ENCODE measurements at places on chromosomes 4 and X. TPM values are rescaled to one million over a fixed set of nuclear protein-coding genes. Genes with fewer than 3 reads are reported as not detected.

Gene FRAS1
- 5.1 TPM for total RNA-seq

GRCh38 chr4:95998311-95998710 is 158.4 kb downstream of the PDHA2 start:
- no peak for DNase-seq
- no peaks in the 10 kb centered on the region for H3K27me3 ChIP-seq
- H3K4me3 ChIP-seq: no peak overlapping the region
- H3K4me1 ChIP-seq: no peaks in the 10 kb centered on the region
- H3K36me3 ChIP-seq: no peaks in the 10 kb centered on the region

Gene ZMAT1
- 0.29 TPM for total RNA-seq

DNA sequence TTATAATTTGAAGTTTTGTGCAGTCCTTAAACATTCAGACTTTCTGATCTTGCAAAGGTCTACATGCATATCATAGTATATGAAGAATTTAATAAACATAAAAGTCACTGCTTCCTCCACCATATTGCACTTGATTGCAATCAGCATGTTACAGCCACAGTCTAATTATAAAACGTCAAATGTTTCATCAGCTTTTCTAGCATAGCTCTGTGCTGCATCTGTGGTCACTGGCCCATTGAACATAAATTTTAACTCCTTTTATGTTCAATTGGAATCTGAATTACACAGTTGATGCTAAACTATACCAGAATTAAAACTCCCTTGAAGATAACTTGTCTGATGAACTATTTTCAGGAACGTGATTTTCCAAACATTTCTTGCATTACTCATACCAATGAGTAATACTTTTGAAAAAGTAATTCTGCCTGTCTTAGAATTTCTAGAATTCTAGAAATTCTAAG is 329.1 kb downstream of the GALNTL6 start:
- no peaks in the 10 kb centered on the region for H3K27me3 ChIP-seq
- no peak overlapping the region for H3K4me3 ChIP-seq
- no peak for DNase-seq
- no peaks in the 10 kb centered on the region for H3K36me3 ChIP-seq
- no peak overlapping the region for H3K27ac ChIP-seq
- no peaks in the 10 kb centered on the region for H3K4me1 ChIP-seq

Gene DRD5
- not detected for total RNA-seq

GRCh38 chr4:74823194-74823593 is 28.9 kb upstream of the BTC start:
- no peaks in the 10 kb centered on the region for H3K4me1 ChIP-seq
- H3K4me3 ChIP-seq: no peak overlapping the region
- no peak for DNase-seq
- H3K27me3 ChIP-seq: no peaks in the 10 kb centered on the region
- no peak overlapping the region for H3K27ac ChIP-seq

DNA sequence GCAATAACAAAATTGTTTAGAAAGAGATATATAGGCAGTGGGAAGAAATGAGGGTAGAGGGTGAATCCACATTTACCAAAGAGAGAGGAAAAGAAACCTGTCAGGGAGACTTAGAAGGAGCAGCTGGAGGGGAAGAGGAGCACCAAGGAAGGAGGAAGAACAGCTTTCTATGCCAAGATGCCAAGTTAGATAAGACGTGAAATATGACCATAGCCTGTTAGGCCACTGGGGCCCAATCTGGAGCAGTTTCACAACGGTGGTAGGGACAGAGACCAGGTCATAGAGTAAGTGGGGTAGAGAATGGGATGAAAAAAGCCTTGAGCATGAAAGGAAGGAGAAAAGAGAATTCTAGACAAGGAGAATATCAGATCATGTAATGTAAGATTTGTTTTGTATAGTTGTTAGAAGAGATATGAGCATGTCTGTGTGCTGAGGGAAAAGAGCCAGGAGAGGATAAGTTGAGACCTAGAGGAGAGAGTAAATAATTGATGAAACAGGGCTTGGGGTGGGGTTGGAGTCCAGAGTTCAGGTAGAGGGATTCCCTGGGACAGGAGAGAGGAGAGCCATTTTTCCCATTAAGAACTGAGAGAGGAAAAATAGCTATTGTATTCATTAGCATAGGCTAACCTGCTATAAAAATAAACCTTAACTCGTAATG is 4.4 kb upstream of the SOWAHB start:
- H3K27me3 ChIP-seq: peaks cover 34% of the 10 kb centered on the region
- H3K4me1 ChIP-seq: peaks cover 13% of the 10 kb centered on the region
- no peak overlapping the region for H3K4me3 ChIP-seq
- no peak overlapping the region for H3K27ac ChIP-seq

- DNase-seq: no peak
- peaks cover 18% of the 10 kb centered on the region for H3K4me1 ChIP-seq
- no peaks in the 10 kb centered on the region for H3K36me3 ChIP-seq
- no peaks in the 10 kb centered on the region for H3K27me3 ChIP-seq
These were observed 114.9 kb upstream of the FAM9B start for GRCh38 chrX:9148615-9149399.

- no peak overlapping the region for H3K4me3 ChIP-seq
- no peaks in the 10 kb centered on the region for H3K4me1 ChIP-seq
- DNase-seq: no peak
- no peaks in the 10 kb centered on the region for H3K27me3 ChIP-seq
These were observed 85.0 kb upstream of the FAM241A start for GRCh38 chr4:112060212-112060611.

GRCh38 chr4:139736274-139736660 is 70.6 kb downstream of the MGST2 start:
- no peak overlapping the region for H3K4me3 ChIP-seq
- no peak overlapping the region for H3K27ac ChIP-seq
- DNase-seq: no peak

Gene SSX2
- not detected for total RNA-seq

DNA sequence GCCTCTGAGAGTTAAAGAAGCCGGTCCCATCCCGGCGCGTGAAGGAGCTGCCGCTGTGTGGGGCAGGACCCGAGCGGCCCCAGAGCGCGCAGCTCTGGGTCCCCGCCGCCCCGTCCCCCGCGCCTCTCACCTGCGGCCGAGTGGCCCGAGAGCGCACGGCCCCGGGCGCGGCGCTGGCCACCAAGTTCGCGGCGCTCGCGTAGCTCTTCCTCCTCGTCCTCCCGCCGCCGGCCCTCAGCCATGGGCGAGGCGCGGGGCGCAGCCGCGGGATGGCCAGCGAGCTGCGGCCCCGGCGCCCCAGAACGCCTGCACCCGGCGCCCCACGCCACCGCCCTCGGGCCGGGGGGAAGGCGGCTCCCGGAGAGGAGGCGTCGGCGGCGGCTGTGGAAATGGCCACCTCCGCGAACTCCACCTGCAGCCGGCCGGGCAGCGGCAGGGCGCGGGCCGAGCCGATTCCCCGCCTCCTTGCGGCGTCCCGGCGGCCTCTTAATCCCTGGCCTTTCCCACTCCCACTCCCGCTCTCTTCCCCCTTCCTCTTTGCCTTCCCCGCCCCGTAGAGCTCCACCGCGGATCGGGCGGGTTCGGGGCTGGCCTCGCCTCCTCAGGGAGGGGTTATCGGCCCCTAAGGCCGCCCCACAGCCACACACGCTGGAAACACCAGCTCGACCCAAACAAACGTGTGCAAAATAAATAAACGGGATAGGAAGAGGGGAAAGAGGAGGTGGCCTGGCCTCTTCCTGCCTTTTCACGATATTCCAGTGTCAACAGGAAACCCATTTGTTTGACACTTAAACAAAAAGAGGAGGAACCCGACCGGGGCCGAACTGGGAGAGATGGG is at the start of gene SH3D19:
TSS of gene SH3D19 (minus strand) at position 495 of the 838 bp plus-strand sequence. CDS start at position 242, 253 bp downstream.
- peak within 1 kb of the TSS; percentile 76 for H3K4me3 ChIP-seq
- peaks cover 8% of the 10 kb centered on the region for H3K4me1 ChIP-seq
- H3K36me3 ChIP-seq: no peaks in the 10 kb centered on the region
- DNase-seq: peak; percentile 90

DNA sequence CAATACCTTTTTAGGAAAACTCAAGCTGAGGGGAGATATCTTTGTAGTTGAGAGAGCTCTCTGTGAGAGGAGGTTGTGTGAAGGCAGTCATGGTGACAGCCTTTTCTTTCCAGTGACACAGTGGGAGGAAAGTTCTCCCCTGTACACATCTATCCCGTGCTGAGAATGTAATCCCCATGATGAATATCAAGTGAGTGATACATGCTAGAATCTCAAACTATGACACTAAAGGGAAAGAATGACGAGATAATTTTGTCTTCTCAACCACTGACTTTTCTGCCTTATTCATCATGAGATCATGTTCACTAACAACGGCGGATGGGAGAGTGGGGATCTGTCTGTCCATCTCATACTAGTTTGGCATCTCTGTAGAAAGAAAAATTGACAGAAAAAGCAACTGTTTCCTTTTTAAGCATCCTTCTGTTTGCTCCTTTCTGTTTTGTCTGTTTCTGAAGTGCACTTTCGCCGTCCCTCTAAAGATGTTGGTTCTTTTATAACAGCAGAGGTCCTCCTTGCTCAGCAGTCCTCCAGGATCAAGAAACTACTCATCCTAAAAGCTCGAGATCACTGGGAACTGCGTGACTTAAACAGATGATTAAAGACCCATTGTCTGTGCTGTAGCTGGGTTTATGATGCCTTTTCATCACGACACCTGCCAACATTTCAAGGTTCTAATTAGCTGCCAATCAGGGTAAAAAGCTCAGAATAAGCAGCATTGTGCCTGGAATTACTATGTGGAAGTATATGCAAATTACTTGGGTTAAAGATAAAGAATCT is 137.6 kb downstream of the DCK start:
- peak overlapping the region; percentile 98 for H3K27ac ChIP-seq
- H3K27me3 ChIP-seq: no peaks in the 10 kb centered on the region
- peaks cover 47% of the 10 kb centered on the region for H3K4me1 ChIP-seq
- DNase-seq: no peak

Gene NEXMIF
- under 0.01 TPM for total RNA-seq

Gene SHROOM3
- total RNA-seq: 9.8 TPM

Gene SPOCK3
- total RNA-seq: not detected

GRCh38 chr4:109930464-109930863 is 17.8 kb downstream of the EGF start:
- H3K27me3 ChIP-seq: no peaks in the 10 kb centered on the region
- no peak for DNase-seq
- H3K27ac ChIP-seq: no peak overlapping the region
- H3K4me1 ChIP-seq: no peaks in the 10 kb centered on the region
- H3K4me3 ChIP-seq: no peak overlapping the region

DNA sequence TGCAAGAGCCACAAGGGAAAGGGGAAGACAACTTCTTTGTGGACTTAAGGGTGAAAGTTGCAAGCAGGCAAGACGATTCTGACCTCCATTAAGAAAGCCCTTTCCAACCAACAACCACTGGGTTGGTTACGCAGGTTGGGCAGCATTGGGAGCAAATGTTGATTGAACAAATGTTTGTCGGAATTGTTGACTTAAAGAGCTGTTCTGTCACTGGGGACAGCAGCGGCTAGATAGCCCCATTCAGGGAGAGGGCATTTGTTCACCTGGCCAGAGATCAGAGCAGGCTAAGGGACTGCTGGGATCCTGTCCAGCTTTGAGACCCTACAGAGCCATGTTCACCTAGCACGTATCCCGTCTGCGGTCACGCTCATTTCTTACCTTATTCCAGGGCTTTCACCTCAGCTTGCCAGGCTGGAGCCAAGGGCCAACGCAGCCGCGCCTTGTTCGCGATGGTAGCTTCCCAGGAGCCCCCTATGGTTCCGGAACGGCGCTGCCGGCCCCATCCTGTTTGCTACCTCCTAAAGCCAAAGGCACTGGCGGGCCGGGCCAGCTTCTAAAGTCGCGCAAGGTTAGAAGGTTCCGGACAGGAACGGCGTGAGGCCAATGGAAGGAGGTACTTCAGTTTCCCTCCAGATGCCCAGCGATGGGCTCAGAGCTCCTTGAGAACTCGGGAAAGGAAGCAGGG is 24.6 kb downstream of the F9 start:
- H3K4me1 ChIP-seq: no peaks in the 10 kb centered on the region
- H3K27ac ChIP-seq: no peak overlapping the region
- H3K27me3 ChIP-seq: no peaks in the 10 kb centered on the region
- DNase-seq: peak; percentile 17
- no peak overlapping the region for H3K4me3 ChIP-seq

Gene SMIM10
- total RNA-seq: 7.1 TPM

GRCh38 chrX:378443-378842 is 8.3 kb downstream of the PPP2R3B start:
- no peak overlapping the region for H3K4me3 ChIP-seq
- H3K36me3 ChIP-seq: no peaks in the 10 kb centered on the region
- peak; percentile 21 for DNase-seq
- H3K27ac ChIP-seq: no peak overlapping the region
- H3K27me3 ChIP-seq: peaks cover 14% of the 10 kb centered on the region

- H3K4me1 ChIP-seq: no peaks in the 10 kb centered on the region
- no peaks in the 10 kb centered on the region for H3K36me3 ChIP-seq
- peak overlapping the region; percentile 86 for H3K4me3 ChIP-seq
- peak; percentile 44 for DNase-seq
- peak overlapping the region; percentile 83 for H3K27ac ChIP-seq
- no peaks in the 10 kb centered on the region for H3K27me3 ChIP-seq
These were observed 1.4 kb downstream of the THOC2 start for GRCh38 chrX:123731258-123731986.

DNA sequence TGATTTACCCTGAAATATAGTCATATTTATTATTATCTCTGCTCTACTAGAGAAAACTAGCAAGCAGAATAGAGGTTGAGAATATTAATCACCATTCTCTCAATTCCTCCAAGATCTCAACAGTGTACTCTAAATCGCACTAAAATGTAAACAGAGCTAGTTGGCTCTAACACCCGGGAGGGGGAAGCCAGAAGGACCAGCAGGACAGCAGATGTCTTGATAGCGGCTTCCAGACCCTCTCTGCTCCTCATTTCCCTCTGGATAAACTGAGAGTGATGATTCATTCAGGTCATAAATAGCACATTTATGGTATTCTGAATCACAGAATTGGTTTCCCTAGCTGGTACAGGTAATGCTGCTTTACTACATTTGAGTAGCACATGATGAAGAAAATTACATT is 82.5 kb downstream of the TBC1D9 start:
- no peak for DNase-seq
- no peaks in the 10 kb centered on the region for H3K27me3 ChIP-seq
- no peaks in the 10 kb centered on the region for H3K4me1 ChIP-seq
- peaks cover 10% of the 10 kb centered on the region for H3K36me3 ChIP-seq
- no peak overlapping the region for H3K27ac ChIP-seq

DNA sequence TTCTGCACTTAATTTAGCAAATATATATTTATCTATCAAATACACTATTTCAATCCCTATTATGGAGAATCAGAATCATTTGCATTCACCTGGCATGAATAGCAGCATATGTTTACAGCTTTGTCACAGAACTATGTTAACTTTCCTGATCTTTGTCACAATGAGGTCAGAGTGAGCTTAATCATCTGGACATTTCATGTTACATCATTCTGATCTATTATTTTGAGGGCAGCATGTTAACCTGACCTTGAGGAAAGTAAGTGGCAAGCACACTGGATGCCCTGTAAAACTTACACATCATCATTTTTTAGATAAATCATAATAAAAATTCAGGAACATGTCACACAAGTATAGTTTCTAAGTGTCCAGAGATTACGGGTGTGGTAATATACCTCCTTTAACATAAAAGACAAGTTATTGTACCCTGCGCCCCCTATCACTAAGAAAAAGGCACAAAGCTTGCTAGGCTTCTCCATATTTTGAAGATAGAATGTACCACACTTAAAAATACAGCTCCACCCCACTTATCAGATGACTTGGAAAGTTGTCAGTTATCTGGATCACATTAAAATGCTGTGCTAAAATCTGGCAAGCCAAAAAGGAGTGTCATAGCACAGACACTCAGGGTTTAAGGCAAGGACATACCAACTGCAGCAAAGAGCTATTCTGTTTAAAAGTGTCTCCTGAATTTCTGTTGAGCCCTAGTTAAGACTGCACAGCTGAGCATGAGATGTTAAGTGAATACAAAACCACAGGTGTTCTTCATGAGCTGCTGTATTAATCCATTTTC is 182.7 kb upstream of the FAT4 start:
- H3K27me3 ChIP-seq: no peaks in the 10 kb centered on the region
- no peak overlapping the region for H3K27ac ChIP-seq
- no peaks in the 10 kb centered on the region for H3K36me3 ChIP-seq
- no peak overlapping the region for H3K4me3 ChIP-seq

Measured in osteoblast (primary cell).